ENCODE measurements at places on chromosomes 7 and 10.

- DNase-seq = no peak
Measured at GRCh38 chr10:114811862-114812261, 9.7 kb upstream of the FHIP2A start.

- DNase-seq = peak; percentile 39
Measured at GRCh38 chr10:1420661-1421362, 316.5 kb downstream of the ADARB2 start.

- no peak for DNase-seq
Measured at GRCh38 chr7:77276120-77276519, 76.5 kb upstream of the FGL2 start.

DNA sequence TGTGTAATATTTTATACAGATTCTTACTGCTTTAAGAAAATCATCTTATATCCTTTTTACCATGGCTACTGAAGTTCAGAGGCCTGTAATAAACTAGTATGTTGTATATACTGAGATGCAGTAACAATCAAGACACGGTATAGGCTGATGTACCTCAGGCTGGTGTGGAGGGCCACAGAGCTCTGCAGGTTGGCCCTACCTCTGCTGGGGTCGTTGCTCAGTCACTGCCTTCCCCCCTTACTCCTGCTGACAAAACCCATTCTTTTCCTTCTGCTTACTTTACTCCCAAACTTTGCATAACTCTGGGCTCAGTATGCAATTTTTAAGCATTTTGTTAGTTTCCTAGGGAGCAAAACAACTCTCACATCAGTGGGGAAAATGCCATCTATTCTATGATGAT lies 200.1 kb upstream of the FOXP2 start:
- DNase-seq = no peak

DNA sequence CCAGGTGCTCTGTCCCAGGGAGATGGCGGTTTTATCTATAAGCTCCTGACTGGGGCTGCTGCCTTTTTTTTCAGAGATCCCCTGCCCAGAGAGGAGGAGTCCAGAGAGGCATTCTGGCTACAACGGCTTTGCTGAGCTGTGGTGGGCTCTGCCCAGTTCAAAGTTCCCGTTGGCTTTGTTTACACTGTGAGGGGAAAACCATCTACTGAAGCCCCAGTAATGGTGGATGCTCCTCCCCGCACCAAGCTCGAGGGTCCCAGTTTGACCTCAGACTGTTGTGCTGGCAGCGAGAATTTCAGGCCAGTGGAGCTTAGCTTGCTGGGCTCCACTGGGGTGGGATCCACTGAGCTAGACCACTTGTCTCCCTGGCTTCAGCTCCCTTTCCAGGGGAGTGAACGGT lies 16.4 kb upstream of the SLC26A5 start:
- no peak for DNase-seq
